Activated CD4-positive, alpha-beta memory T cell treated with anti-CD3 and anti-CD28 coated beads, Interleukin-2, amount 10 ng/mL, durations not matched to agents 7 days and 5 days (primary cell): ENCODE measurements at places on chromosomes 2 and 18.

- no peak for DNase-seq
These were observed 11.8 kb downstream of the MAPRE3 start for GRCh38 chr2:26982102-26982742.

- DNase-seq: no peak
These were observed 23.3 kb downstream of the REEP1 start for GRCh38 chr2:86314125-86314524.

DNA sequence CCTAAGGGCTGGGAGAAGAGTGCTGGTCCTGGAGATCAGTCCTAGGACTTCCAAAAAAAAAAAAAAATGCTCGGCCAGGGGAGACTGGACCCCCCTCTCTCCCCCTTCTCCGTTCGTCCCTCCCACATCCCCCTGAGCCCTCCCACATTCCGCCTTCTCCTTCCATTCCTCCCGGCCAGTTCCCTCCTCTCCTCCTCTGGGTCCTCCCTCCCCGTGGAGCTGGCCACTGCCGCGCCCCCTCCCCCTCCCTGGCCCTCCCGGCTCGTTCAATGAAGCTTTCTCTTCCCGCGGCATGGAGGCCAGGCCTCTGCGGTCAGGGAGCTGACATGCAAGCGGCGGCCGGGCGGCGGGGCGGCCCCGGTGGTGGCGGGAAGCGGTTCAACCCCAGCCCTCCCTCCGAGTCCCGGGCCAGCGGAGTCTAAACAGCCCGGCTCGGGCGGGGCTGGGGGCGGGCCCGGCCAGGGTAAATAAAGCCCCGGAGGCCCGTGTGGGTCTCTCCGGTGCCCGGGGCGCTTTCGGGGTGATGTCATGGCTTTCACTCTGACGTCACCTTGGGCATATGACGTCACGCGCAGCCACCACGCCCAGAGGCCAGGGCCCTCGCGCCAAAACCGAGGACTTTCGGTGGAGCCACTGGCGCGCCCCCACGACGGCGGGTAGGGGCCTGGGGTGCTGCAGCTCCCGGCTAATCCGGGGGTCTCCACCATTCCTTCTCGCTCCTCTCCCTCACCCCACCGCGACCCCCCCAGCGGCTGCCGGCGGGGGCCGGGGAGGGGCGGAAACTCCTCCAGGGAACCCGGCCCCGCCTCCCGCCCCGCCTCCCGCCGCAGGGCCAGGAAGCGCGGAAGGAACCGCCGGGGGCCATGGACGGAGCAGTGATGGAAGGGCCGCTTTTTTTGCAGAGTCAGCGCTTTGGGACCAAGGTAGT lies at the start of the genes DOK1 and LOXL3:
DOK1 (plus strand) TSS at position 829 of the 928 bp plus-strand sequence; CDS start at position 864, 35 bp downstream.
LOXL3 (minus strand) TSS at position 51 of the 928 bp plus-strand sequence. CDS start 1,308 bp downstream, outside the sequence.
- DNase-seq: peak; percentile 85

- DNase-seq: no peak
These were observed 120.3 kb downstream of the PIEZO2 start for GRCh38 chr18:11029021-11029420.

GRCh38 chr2:118122594-118123281 lies 34.5 kb downstream of the INSIG2 start:
- no peak for DNase-seq

DNA sequence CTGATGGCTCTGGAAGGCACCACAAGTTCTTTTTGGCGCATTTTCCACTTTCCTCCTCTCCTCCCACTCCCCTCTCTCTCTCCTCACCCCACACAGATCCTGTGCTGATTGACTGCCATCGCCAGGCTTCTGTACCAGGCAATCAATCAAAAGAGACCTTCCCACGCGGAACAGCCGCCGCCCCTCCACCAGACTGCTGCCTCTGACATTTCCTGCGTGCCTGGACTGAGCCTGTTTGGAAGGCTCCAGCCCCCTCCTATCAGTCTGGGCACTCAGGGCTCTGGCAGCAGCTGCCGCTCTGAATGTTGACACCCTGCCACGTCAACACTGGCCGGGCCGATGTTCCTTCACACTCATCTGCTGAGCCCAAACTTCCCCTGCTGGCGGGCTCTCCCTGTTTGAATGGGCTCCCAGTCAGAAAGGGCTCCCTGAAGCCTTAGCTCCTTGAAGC lies 467.7 kb downstream of the EPHA4 start:
- no peak for DNase-seq
